ENCODE measurements at places on chromosomes 5 and 9.
A peak's percentile ranks its signal among the peaks of the same experiment; 100 is the strongest.

DNA sequence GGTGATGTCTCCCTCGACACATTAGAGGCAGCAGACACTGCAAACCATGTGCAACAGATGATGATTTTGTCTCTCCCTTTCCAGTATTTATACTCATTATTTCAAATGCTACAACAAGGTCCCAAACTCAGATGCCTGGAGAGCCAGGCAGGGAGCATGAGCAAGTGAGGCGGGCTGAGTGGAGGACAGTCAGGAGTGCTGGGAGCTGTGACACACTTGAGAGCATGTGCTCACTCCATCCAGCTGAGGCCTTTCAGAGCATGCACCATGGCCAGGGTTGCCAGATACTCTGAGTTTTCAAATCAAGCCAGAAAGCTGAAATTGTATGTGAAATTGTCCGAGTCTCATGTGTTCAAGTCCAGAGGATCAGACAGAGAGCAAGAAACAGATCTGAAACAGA is 55.8 kb upstream of the SLC2A8 start:
- DNase-seq, result no peak

GRCh38 chr9:89313842-89314241 is 2.8 kb downstream of the CKS2 start:
- peak; percentile 32 for DNase-seq

DNA sequence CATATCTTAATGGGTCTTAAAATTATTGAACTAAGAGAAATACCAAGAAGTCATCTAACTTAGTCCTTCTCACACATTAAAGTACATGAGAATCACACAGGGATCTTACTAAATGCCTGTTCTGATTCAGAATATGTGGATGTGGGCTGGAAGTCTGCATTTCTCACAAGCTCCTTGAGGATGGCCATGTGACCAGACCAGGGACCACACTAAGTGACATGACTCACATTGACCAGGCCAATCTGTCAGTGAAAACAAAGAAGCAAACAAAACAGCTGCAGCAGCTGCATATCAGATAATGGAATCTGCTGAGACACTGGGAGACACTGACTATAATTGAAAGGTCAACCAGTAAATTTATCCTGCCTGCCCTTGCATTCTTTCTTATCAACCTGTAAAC is 110.5 kb downstream of the ADAMTS12 start:
- DNase-seq, result peak; percentile 71

DNA sequence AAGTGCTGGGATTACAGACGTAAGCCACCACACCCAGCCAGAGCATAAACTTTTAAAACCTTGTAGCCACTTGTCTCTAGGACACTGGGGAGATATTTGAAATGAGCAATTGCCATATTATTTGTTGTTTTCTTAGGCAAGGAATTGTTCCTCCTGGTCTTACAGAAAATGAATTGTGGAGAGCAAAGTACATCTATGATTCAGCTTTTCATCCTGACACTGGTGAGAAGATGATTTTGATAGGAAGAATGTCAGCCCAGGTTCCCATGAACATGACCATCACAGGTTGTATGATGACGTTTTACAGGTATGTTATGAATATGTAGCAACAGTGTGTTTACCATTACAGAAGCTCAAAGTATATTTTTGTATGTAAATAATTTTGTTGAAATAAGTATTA is 30.5 kb downstream of the SFXN1 start:
- no peak for DNase-seq

- DNase-seq, result peak; percentile 46
Measured at GRCh38 chr5:95962785-95963184, 1.1 kb upstream of the ELL2 start.

DNA sequence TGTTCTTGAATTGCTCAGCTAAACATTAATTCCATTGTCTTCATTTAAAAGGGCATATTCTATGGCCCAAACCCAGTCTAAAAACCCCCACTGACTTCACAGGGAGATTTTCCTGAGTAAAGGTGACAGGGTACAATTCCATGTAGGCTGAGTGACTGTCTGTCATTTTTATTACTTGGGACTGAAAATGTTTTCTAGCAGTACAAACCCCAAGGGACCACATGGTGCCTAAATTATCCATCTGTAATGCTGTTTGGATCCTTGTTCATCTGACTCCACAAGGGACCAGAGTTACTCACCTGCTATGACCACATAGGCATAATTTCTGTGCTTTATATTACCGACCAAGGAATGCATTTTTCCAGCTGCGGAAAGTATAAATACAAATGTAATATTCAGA is 349.1 kb downstream of the ZNF608 start:
- no peak for DNase-seq

- no peak for DNase-seq
Measured at GRCh38 chr5:62762503-62762902, 183.9 kb downstream of the LRRC70 start.

DNA sequence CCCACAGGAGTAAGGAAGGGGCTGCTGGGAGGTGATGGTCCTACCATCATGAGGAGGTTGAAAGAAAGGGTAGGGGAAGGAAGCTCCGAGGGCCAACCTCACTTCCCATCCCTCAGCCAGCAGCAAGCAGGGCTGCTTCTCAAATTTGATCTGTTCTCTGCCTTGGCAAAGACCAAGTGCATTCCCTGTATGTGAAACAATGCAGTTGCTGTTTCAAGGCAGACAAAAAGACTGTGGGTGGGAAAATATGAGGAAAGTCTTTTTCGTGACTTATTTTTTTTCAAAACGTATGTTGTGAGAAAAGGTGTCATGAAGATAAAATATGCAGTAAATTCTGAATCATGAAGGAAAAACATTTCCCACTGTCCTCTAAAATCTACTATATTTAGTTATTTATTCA is 165.9 kb downstream of the ARSB start:
- no peak for DNase-seq

GRCh38 chr9:95907794-95908193 is 32.3 kb downstream of the ERCC6L2 start:
- no peak for DNase-seq

DNA sequence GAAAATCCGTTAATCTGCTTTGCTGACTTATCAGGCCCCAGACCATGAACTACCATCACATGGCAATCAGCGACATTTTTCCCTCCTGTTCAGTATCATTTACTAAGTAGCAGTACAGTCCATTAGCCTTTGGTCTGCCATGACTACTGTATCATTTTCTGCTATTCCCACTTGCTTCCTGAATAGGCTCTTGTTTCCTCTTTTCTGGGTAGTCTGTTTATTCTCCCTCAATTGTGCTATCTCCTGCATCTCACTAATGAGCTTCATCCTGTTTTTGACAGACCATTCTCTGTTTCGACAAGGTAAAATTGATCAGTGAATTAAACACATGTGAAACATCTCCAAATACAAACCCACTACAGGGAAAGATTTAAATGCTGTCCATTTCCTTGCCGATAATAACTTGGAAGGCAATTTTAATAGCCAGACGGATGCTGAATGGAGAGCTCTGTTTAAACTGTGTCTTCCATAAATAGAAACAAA is 263.5 kb upstream of the ANKRD55 start:
- no peak for DNase-seq

DNA sequence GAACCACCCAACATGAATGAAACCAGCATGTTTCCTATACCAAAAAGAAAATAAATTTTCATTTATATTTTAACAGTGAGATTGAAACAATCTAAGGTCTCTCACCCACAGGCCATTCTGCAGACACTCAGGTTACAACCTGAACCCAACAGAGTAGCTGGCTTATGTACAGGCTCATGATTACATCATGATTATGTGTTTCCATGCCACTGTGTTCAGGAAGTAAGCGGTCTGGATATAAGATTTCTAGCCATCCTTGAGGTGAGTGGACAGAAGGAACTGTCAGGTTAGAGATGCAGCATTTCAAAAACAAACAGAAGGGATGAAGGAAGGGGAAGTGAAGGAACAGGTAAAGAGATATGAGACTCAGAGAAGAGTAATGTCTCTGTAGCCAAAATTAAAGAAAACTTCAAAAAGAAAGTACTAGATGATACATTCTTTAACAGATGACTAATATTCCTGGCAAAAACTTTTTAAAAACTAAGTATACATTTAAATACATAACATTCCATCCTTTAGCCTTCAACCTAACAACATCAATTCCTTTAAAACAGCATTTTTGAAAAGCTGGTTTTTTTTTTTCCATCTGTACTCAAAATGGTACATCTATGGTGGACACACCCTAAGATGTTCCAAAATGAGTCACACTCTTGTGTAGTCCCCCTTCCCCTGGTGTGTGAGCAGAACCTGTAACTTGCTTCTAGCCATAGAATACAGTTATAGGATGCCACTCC is 119.8 kb downstream of the LPAR1 start:
- peak; percentile 86 for DNase-seq

GRCh38 chr5:160054831-160055230 is 45.9 kb downstream of the TTC1 start:
- DNase-seq, result peak; percentile 60

DNA sequence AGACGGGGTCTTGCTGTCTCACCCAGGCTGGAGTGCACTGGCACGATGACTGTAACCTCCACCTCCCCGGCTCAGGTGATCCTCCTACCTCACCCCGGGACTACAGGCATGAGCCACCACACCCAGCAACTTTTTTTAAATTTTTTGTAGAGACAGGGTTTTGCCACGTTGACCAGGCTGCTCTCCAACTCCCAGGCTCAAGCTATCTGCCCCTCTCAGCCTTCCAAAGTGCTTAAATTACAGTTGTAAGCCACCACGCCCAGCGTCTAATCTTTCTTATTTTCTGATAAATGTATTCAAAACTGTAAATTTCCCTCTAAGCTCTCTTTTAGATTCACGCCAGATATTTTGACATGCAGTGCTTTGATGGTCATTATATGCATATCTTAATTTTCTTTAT is 10.3 kb downstream of the FRRS1L start:
- no peak for DNase-seq

DNA sequence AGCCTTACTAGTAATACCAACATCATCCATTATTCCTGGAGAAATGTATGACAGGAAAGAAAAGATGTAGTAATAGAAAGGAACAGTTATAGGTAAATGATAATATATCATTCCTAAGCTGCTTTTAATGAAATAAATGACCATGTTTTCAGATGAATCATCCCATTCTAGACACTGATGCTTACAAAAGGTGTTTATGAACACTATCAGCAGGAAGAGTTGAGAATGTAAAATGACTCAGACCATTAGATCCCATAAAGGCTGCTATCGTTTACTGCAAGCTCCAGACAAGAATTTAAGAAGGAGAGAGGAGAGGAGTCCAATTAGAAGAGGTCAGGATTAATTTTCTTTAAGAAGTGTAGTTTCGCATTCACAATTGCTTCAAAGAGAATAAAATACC is 1033.5 kb downstream of the EFNA5 start:
- DNase-seq, result no peak

DNA sequence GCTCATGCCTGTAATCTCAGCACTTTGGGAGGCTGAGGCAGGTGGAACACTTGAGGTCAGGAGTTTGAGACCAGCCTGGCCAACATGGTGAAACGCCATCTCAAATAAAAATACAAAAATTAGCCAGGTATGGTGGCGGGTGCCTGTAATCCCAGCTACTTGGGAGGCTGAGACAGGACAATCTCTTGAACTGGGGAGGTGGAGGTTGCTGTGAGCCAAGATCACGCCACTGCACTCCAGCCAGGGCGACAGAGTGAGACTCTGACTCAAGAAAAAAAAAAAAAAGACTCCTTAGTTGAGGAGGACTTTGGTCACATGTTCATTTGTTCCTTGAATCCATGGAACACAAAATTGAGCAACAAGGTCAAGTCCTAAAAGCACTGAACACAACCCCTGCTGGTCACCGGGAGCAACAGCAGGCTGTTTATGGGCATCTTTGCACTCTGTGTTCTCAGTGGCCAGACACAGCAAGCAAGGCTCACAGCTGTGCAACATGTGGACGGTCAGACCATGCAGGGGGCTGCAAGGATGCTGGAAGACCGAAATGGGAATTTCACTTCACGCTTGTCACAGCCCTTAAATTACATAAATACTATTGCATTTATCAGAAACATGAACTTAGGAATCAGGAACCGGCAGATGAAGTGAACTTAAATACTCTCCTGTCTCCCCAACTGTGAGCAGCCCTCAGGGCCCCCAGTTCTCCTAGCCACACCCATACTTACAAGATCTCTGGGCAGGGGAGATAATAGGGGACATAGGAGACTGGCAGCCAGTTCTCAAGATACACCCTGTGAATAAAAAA is 2.8 kb downstream of the GBGT1 start:
- peak; percentile 56 for DNase-seq

DNA sequence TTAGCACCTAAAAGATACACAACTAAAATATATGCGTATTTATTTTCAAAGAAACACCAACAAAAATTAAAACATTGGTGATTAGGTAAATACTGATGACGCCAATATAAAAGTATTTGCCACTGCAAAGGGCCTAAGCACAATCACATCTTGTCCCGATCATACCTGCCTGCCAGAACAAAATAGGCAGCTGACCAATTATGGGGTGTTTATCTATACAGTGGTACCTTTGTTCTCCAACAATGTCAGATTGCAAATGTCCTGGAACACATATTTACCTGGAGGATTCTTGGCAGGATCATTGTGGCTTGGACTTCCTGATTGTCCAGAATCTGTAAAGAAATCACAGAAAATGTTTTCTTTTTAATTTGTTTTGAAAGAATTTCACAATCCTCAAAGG is 134.5 kb downstream of the NFIB start:
- DNase-seq, result no peak

DNA sequence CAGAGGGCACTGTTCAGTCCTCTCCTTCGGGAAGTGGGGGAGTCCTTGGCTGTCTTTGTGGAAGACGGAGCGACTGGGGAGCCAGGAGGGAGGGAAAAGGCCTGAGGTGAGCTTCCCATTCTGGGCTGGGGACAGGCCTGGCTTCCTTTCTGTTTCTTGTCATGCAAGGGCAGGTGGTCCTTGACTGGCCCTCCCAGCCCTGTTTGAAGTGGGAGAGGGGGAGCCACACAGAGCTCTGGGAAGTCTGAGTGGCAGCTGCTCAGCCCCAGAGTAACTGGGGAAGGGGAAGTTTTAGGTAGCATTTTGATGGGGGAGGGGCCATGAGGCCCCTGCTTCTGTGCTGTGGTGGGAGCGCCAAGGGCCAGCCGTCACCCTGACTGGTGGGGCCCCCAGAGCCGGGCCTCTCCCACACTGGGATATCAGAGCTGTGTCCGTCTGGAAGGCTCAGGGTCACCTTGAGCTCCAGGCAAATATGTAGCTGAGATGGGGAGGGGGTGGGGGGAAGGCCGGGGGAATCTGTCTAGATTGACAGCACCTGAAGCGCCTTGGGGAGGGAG is 6.5 kb downstream of the UNC5A start:
- no peak for DNase-seq

All from fibroblast of skin of right biceps (primary cell).